ENCODE measurements at places on chromosomes 1 and 21.

DNA sequence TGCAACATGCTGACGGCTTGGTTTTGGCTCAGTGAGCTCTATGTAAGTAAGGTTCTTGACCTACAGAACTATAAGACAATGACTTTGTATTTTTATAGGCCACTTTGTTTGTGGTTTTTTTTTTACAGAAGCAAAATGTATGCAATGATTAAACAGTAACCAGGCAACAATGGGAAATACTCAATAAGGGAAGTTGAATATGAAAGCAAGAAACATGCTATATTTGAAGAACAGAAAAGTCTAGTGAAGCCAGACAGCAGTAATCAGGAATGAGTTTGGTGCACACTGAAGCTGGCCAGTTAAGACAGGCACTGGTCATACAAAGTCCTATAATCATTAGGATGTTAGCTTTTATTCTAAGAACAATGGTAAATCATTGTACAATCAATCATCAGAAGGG, 1926.8 kb downstream of the NCAM2 start:
- DNase-seq = no peak

DNA sequence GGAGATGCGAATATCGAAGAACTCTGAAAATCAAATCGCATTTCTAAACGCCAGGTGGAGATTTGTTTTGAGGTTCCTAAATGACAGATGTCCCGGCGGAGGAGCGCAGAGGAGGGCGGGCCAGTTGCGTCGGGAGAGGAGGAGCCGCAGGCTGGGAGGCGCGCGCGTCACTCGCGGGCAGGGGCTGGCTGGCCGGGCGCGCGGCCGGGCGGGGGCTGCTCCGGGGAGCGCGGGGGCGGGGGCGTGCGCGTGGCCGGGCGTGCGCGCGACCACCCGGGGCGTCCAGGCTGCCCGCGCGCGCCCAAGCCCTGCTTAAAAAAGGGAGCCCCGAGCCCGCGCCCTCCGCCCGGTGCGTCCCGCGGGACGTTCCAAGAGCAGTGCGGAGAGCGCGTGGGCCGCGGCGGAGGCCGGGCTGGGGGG, 47.3 kb downstream of the H3-3A start:
- DNase-seq = peak; percentile 84

GRCh38 chr1:100045206-100045605, 75.4 kb downstream of the SLC35A3 start:
- no peak for DNase-seq

DNA sequence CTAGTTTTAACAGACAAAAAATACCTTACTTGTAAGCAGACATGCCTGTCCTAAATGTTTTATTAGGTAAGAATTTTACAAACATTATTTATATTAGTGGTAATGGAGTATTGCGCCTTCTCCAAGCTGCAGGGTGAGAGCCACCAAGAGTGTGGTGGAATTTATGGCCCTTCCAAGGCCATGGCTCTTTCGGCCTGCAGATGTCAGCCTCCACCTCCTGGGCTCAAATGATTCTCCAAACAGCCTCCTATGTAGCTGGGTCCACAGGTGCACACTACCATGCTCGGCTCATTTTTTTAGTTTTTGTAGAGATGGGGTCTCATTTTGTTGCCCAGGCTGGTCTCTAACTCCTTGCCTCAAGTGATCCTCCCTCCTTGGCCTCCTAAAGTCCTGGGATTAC, 56.3 kb downstream of the ITGB3BP start:
- no peak for DNase-seq

DNA sequence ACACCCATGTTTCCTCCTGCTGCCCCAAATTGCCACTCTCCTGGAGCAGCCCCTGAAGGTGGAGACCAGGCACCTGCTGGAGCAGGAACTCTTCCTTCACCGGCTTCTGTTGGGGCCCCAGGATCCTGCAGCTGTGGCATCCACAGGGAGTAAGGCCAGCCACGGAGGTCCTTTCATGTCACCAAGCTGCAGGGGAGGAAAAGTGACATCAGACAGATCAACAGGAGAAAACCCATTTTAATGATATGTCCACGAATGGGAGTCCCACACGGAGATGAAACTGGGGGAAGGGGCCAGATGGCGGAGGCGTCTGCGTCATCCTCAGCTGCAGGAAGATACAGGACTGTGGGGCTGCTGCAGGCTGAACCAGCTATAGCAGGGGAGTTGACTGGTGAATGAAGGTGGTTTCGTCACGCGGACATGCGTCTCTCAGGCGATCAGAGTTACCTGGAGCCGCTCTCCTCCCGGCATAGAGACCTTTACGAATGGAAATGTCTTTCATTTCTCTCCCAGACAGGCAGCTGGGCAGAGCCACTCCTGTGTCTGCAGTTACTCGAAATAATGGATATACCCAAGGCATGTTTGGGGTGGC, 9.9 kb downstream of the TP73 start:
- no peak for DNase-seq

DNA sequence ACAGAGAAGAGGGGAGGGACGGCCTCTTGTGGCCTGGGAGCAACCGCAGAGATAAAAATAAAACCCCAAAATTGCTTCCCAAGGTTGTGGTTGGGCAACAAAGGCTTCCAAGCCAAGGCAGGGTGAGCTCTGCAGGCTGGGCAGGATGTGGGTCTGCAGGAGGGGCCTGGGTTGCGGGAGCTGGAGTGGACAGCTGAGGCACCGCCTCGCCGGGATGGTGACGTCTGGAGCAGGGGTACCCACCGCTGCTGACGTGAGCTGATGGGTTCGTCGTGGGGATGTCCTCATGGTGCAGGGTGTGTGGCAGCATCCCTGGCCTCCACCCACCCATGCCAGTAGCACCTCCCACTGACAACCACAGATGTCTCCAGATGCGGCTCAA, 3.7 kb downstream of the AURKAIP1 start:
- DNase-seq = no peak

DNA sequence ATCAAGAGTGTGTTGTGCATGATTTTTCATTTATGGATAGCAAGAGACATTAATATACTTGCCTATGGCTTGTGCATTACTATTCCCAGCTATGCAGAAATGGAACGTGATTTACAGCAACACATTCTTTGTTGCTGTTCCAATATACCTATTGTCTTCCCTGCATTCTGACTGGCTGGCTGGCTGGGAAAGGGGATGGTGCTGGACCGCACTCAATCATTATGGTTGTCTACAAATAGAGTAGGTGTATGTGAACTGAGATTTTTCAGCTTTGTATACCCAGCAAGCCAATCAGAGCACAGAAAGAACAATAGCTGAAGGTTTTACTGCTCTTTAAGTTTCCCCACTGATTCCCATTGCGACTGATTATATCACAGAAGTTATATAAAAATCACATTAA, 167.5 kb downstream of the ATG4C start:
- no peak for DNase-seq

DNA sequence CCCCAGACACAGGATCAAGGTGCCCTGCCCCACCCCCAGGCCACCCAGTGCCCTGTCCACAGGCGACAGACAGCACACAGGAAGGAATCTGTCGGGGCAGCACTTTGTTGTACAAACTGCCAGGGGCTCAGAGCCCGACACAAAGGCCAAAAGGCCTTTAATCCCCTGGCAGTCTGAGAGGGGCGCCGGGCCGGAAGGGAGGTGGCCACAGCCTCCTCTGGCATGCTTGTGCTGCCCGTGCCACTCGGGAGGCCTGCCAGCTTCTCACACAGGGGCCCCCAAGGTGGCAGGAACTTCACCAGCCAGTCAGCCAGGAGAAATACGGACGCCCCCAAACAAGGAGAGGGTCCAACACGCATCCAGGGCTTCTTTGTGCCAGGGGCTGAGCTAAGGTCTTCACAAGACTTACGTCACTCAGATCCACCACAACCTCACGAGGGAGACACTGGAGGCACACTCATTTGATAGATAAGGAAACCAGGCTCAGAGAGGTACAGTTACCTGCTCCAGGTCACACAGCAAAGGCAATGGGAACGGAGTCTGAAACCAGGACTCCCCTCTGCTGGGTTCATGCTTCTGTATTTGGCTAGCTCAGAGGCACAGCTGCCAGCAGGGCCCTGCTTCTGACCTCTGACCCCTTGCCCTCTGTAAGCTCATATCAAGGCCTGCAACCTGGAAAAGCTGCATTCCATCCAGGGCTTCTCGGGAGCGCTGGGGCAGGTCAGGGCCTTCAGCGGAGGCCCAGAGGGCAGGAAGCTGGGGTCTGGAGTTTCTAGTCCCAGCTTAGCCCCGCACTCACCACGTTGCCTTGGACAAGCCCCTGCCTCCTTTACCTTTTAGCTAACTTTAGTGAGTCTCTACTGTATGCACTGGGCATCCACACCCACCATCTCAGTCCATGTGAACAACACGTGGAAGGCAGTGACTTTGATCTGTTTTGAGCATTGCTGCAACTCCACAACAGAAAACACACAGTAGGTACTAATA, 34.8 kb downstream of the HSPG2 start:
- DNase-seq = no peak

DNA sequence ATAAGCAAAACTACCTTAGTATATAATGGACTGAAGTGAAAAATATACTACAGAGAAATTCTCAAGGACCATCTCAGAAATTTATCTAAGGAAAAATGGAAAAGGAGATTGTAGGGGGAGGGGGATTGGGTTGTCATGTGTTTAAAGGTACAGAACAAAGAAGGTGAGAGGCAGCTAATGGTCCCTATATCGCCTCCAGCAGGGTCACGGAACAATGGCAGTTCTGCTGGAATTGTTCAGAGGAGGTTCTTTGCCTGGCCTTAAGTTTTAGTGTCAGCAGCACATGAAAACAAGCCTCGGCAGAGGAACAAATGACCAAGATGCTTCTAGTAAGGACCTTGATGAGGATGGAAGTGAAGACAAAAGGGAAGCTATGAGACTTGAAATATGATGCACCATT, 42.0 kb upstream of the RGS2 start:
- DNase-seq = no peak

All from pons (tissue), 1 donor.